Tibial nerve (tissue), 4 donors: ENCODE measurements at places on chromosomes 13 and 19. TPM values are rescaled to one million over a fixed set of nuclear protein-coding genes. Genes with fewer than 3 reads are reported as not detected.

DNA sequence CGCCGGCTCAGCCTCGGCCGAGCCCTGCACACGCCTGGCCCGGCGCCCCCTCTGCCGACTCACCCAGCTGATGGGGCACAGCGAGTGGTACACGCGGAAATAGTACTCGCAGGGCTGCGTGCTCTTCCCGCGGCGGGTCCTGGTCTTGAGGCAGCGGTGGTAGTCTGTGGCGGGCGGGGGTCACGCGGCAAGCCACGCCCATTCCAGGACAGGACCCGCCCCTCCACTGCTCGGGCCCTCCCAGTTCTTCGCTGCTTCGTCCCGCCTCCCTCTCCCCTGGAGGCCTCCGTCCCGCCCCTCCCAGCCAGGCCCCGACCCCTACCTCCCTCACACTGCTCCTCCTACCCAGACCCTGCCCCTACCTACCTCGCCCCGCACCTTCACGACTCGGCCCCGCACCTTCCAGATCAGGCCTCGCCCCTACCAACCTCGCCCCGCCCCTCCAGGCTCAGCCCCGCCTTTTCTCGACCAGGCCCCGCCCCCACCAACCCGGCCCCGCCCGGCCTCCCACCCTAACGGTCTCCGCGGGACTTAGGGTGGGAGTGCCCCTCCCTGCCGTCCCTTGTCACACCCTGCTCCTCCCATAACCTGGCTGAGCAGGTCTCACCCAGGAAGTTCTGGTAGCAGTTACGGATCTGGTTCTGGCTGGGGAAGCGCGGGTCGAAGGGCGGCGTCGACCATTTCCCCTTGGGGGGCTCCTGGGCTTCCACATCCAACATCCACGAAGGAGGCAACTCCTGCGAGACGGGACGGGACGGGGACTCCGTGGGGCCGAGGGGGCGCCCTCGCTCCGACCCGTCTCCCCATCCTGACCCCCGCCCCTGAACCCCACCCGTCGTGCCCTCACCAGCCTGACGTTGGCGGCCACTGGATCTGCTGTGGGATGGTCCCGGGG, 469 bp downstream of the COX6B2 start:
- no peak for DNase-seq

- DNase-seq = peak; percentile 51
These were observed 776 bp upstream of the NCLN start for GRCh38 chr19:3184847-3185460.

- no peak for DNase-seq
These were observed 4.4 kb downstream of the SULT2A1 start for GRCh38 chr19:47881757-47882156.

GRCh38 chr13:45681113-45681512, 21.0 kb upstream of the CBY2 start:
- no peak for DNase-seq

The GPC6 gene
- 34.5 TPM for total RNA-seq

The TSSK6 gene
- 3.3 TPM for total RNA-seq

The PSG6 gene
- total RNA-seq = not detected
